ENCODE measurements at places on chromosomes 3 and 15. TPM values are rescaled to one million over a fixed set of nuclear protein-coding genes. Genes with fewer than 3 reads are reported as not detected.

The TMEM40 gene
- total RNA-seq: not detected

The FBXL2 gene
- 43.8 TPM for total RNA-seq

The DISP2 gene
- total RNA-seq: 20.9 TPM

The ZIC4 gene
- 1.5 TPM for total RNA-seq

The CD80 gene
- 0.49 TPM for total RNA-seq

The HEG1 gene
- total RNA-seq: 15.0 TPM

The FAM219B gene
- total RNA-seq: 41.3 TPM

The AGBL1 gene
- total RNA-seq: 0.98 TPM

The ACKR4 gene
- total RNA-seq: under 0.01 TPM

The ASTE1 gene
- 7.4 TPM for total RNA-seq

The CELSR3 gene
- total RNA-seq: 36.6 TPM

The FBXO40 gene
- under 0.01 TPM for total RNA-seq

The HRG gene
- not detected for total RNA-seq
